ENCODE measurements at places on chromosomes 16 and 17. TPM values are rescaled to one million over a fixed set of nuclear protein-coding genes. Genes with fewer than 3 reads are reported as not detected.

DNA sequence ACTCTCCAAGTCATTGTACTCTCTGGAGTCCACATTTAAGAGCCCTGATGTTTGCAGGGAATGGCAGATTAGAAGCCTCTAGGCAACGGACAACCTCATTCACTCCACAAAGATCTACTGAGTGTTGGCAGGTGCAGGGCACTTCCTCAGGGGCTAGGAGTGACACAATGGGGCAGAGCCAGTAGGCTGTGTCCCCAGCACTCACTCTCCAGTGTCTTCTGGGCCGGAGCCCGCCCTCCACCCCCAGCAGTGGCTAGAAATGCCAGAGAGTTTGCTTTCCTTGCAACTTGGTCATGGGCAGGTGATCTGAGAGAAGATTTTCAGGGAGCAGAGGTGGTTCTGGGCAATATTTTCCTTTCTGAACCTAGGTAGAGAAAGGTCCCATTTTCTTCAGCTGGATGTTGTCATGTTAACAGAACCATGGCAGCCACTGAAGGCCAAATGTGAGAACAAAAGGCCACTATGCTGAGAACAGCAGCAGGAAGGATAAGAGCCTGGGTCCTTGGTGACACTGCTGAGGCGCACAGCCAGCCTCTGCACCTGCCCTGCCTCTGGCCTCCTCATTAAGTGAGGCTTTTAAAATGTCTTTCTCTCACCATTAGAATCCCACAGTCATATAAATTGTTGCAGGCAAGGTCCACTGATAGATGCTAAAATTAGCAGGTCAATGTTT lies 96.2 kb downstream of the USP31 start:
- H3K27ac ChIP-seq, result no peak overlapping the region
- no peaks in the 10 kb centered on the region for H3K4me1 ChIP-seq
- H3K36me3 ChIP-seq, result no peaks in the 10 kb centered on the region
- peaks cover 13% of the 10 kb centered on the region for H3K27me3 ChIP-seq
- DNase-seq, result no peak

GRCh38 chr16:78230832-78231231 lies 131.4 kb downstream of the WWOX start:
- H3K27ac ChIP-seq, result no peak overlapping the region
- peak; percentile 8 for DNase-seq
- H3K4me1 ChIP-seq, result no peaks in the 10 kb centered on the region
- no peak overlapping the region for H3K4me3 ChIP-seq

- no peak overlapping the region for H3K4me3 ChIP-seq
- no peak for DNase-seq
- H3K36me3 ChIP-seq, result no peaks in the 10 kb centered on the region
- H3K27ac ChIP-seq, result no peak overlapping the region
- H3K27me3 ChIP-seq, result peaks cover 22% of the 10 kb centered on the region
- no peaks in the 10 kb centered on the region for H3K4me1 ChIP-seq
Observed at GRCh38 chr17:45812102-45812501, 28.0 kb downstream of the CRHR1 start.

DNA sequence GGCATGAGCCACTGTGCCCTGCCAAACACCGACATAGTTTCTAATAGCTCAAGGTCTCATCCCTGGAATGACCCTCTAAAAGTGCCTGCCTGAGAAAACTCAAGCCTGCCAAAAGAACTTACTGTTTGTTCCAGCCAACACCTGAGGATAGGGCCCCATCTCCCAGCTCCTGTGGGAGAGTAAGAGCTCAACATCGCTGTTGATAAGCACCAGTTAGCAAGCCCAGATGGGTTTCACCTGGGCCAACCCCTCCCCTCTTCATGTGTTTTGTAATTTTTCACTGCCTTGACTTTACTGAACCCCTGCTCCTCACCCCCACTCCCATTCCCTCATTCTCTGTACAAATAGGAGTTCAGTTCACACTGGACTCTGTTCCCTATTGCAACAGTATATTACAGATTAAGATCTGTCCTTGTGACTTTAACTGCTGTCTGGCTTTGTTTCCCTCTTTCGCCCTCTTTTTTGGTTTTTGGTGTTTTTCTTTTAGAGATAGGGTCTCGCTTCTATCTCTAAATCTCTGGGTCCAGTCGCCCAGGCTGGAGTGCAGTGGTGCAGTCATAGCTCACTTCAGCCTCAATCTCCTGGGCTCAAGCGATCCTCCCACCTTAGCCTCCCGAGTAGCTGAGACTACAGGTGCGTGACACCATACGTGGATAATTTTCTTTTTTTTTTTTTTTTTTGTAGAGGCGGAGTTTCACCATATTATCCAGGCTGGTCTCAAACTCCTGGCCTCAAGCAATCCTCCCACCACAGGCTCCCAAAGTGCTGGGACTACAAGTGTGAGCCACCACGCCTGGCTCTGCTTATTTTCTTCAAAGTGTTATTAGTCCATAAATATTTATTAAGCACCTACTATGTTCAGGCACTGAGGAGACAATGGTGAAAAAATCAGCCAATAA lies 12.3 kb downstream of the NUPR1 start:
- H3K36me3 ChIP-seq, result no peaks in the 10 kb centered on the region
- H3K27ac ChIP-seq, result no peak overlapping the region
- no peaks in the 10 kb centered on the region for H3K4me1 ChIP-seq
- DNase-seq, result no peak
- H3K4me3 ChIP-seq, result no peak overlapping the region

- no peaks in the 10 kb centered on the region for H3K36me3 ChIP-seq
- no peaks in the 10 kb centered on the region for H3K4me1 ChIP-seq
- H3K27ac ChIP-seq, result no peak overlapping the region
- no peak overlapping the region for H3K4me3 ChIP-seq
- H3K27me3 ChIP-seq, result peaks cover 45% of the 10 kb centered on the region
Observed at GRCh38 chr17:7732981-7733539, 15.5 kb downstream of the DNAH2 start.

GRCh38 chr17:76007131-76007849 lies 6.6 kb downstream of the CDK3 start:
- H3K4me3 ChIP-seq, result no peak overlapping the region
- no peak overlapping the region for H3K27ac ChIP-seq
- H3K27me3 ChIP-seq, result no peaks in the 10 kb centered on the region
- DNase-seq, result no peak
- no peaks in the 10 kb centered on the region for H3K36me3 ChIP-seq

The LDHD gene
- polyA plus RNA-seq, result 0.23 TPM

The SRCAP gene
- polyA plus RNA-seq, result 8.9 TPM

The TSPOAP1 gene
- 1.2 TPM for polyA plus RNA-seq

The TGFB1I1 gene
- polyA plus RNA-seq, result 118 TPM

The SHISA6 gene
- polyA plus RNA-seq, result not detected

The TEKT1 gene
- not detected for polyA plus RNA-seq

Data from IMR-90 (cell line).